ENCODE measurements at places on chromosomes 2 and 18.

GRCh38 chr18:11877497-11878135 lies 26.4 kb downstream of the CHMP1B start:
- DNase-seq = no peak

- no peak for DNase-seq
These were observed 38.5 kb downstream of the HK2 start for GRCh38 chr2:74872389-74872836.

- peak; percentile 63 for DNase-seq
These were observed 6.0 kb downstream of the MEIS1 start for GRCh38 chr2:66440708-66441497.

- no peak for DNase-seq
These were observed 86.3 kb downstream of the R3HDM1 start for GRCh38 chr2:135617501-135618015.

GRCh38 chr2:101204400-101205115 lies 48.1 kb upstream of the CNOT11 start:
- DNase-seq = peak; percentile 18

- no peak for DNase-seq
These were observed 32.7 kb downstream of the MEX3C start for GRCh38 chr18:51164761-51165281.

DNA sequence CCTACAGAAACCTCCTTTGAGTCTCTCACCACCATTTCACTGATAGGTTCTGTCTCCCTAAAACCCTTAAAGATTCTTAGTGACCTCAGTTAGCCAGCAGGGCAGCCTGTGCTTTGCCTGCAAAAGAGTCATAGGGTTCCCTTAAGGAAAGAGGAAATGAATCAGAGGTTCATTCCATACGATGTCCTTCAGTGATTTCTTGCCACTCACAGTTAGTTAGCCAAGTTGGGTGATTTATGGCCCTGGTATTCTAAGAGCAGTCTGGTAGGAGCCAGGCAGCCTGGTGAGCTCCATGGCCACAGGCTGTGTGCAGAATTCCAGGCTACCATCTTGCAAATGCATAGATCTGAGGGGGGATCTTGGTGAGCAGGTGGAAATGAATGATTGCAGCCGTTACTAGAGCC lies 18.7 kb upstream of the CCBE1 start:
- peak; percentile 86 for DNase-seq

DNA sequence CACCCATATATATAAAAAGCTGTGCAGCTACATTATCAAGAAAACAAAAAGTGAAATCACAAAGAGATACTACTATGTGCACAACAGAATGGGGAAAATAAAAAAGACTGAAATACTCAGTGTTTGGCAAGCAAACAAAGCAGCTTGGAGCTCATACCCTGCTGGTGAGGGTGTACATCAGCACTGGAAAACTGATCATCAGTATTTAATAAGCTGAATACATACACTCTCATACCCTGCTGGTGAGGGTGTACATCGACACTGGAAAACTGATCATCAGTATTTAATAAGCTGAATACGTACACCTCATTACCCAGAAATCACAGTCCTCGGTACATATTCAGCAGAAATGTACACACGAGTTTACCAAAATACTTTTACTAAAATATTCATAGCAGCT lies 220.8 kb downstream of the SPP2 start:
- DNase-seq = no peak

DNA sequence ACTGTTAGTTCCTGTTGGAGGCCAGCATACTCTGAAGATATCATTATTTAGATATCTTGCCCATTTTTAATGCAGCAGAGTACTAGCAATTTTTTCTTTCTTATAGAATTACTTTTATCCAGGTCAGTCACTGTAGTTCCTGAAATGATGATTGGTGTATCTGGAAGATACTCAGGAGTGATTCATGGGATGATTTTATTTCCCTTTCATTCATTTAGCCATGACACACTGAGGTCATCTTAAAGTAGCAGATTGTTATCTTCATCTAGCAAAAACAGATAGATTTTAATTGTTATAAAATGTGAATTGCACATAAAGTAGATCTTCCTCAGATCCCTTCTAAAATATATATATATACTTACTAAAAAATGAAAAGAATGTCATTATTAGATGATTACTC lies 109.1 kb downstream of the PIK3C3 start:
- no peak for DNase-seq

GRCh38 chr2:196291426-196291825 lies 120.0 kb upstream of the STK17B start:
- no peak for DNase-seq

GRCh38 chr18:34115409-34116081 lies 109.2 kb downstream of the NOL4 start:
- DNase-seq = no peak

- peak; percentile 71 for DNase-seq
These were observed 72.1 kb downstream of the COL6A3 start for GRCh38 chr2:237341872-237342271.

GRCh38 chr2:123717636-123718334 lies 307.3 kb upstream of the CNTNAP5 start:
- DNase-seq = no peak

DNA sequence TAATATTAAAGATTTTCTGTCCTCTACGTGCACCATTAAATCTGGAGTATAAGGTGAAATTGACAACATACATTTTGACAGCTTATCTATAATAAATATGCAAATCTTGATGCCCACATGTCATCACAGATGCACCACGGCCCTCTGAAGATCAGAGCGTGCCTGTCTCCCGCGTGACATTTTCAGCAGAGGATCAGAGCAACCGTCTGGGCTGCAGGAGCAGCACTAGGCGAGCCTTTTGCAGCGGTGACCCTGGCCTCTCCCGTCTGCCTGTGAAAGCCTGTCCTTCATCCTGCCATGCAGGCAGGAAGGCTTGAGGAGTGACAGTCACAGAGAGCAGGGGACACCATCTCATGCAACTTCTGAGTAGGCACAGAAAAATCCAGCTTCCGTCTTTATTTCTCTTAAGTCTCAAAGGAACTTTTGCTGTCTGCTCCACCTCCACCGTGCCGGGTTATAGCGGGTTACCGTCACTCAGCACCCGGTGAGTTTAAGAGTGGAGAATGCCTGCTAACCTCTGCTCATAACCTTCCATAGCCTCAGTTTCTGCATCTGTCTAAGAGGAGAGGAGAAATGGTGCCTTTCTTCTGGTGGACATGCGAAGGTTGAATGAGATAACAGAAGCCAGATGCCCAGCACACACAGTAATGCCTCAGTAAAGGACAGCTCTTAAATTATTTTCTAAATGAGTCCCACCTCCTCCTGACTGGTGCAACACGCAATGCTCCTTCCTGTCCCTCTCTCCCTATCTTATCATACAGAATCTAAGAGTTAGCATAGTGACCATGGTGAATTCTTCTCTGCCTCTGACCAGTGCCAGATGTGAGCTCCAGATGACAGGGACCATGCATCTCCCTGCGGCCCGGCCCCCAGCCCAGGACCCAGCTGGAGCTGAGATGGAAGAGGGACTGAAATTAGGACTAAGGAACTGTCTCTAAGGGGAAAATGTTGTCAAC lies 43.8 kb downstream of the CELF4 start:
- DNase-seq = no peak

DNA sequence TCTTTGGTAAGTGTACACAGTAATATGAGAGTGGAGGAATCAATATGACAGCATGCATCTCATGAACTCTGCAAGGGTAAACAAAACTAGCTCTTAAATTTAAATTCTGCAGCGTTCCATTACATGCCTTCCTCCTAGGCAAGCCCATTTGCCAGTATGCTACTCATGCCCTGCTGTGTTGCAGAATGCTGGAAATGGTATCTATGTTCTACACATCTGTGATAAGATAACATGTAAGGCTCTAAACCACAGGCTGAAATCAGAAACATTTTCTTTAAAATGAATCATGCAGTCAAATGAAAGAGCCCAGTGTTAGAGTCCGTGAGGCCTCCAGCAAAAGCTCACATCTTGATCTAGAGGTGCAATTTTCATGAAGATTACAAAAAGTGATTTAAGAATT lies 112.8 kb upstream of the FN1 start:
- no peak for DNase-seq

- DNase-seq = no peak
These were observed 1038.3 kb upstream of the ACVR2A start for GRCh38 chr2:146806364-146807005.

DNA sequence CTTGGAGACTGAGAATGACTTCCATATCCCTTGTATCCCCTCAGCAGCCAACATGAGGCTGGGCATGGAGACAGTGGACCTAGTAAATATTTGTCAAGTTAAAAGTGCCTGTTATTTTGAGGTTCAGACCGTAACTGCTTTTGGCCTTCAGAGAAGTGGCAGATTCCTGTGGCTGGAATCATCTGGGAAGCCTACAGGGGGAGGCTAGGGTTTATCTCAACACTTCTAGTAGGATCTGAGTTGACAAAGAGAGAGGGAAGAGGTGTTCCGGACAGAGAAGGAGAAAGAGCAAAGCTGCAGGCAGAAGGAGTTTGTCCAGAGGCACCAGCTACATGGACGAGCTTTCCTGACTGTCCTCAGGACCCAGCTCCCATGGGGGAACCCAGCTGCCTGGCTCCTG lies 27.0 kb downstream of the SLC14A2 start:
- DNase-seq = no peak

DNA sequence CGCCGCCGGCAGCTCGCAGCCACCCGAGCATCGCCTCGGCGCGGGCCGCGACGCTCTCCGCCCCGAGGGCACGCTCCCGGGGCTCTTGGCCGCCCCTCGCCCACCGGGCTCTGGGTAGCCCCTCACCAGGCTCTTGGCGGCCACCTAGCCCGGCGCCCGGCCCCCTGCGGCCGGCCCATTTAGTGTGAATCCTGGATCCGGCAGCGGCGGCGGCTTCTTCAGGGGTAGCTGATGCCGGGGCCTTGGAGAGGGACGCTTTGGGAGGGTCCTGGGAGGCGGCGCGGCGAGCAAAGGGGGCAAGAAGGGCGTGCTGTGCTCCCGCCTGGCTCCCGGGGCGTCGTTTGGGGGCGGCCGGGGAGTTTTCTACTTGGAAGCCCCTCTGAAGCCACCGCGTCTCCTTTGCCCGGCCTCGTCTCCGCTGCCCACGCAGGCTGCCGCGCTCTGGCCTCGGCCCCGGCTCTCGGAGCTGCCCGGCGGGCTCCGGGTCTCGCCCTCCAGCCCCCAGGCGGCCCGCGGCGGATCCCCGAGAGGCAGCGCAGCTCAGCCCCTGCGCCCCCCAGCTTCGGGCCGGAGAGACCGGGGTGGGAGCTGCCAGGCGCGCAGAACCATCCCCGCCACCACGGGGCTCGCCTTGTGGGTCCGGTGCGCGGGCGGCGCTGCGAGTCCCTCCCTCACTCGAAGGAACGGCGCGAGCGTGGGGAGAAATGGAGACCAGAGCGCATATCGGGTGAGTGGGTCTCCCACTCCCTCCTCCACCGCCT lies 509 bp downstream of the PIEZO2 start:
- DNase-seq = peak; percentile 39

- DNase-seq = no peak
These were observed 5.3 kb downstream of the CD8A start for GRCh38 chr2:86785456-86785855.

- no peak for DNase-seq
These were observed 199.2 kb downstream of the RAD51AP2 start for GRCh38 chr2:17319090-17319489.

GRCh38 chr2:176577054-176577453 lies 307.8 kb downstream of the MTX2 start:
- no peak for DNase-seq

DNA sequence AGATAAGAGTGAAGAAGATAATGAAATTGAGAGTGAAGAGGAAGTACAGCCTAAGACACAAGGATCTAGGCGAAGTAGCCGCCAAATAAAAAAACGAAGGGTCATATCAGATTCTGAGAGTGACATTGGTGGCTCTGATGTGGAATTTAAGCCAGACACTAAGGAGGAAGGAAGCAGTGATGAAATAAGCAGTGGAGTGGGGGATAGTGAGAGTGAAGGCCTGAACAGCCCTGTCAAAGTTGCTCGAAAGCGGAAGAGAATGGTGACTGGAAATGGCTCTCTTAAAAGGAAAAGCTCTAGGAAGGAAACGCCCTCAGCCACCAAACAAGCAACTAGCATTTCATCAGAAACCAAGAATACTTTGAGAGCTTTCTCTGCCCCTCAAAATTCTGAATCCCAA lies 15.7 kb downstream of the MSH6 start:
- DNase-seq = no peak

DNA sequence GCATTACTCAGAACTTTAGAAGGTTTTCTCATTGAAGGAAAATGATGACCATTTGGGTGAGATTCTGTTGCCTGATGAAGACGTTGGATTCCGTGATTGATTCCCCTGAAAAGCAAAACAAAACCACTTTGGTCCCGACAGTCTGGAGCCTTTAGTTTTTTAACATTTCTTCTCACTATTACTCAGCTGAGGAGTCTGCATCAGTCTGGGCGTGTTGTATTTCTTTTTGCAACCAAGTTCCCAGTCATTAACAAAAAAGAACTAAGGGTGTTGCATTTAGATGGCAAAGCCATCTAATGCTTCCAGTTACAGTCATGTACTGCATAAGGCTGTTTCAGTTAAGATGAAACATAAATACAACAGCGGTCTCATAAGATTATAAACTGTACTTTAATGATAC lies 343.1 kb upstream of the CDH2 start:
- no peak for DNase-seq

- DNase-seq = no peak
These were observed 690.2 kb upstream of the POU3F3 start for GRCh38 chr2:104163611-104164130.

GRCh38 chr2:64410671-64411070 lies 43.3 kb upstream of the LGALSL start:
- no peak for DNase-seq

- no peak for DNase-seq
These were observed 24.4 kb upstream of the AAK1 start for GRCh38 chr2:69667805-69668382.
